ENCODE measurements at places on chromosomes 13 and 19.

- DNase-seq: no peak
These were observed 13.7 kb downstream of the PPFIA3 start for GRCh38 chr19:49132974-49133609.

DNA sequence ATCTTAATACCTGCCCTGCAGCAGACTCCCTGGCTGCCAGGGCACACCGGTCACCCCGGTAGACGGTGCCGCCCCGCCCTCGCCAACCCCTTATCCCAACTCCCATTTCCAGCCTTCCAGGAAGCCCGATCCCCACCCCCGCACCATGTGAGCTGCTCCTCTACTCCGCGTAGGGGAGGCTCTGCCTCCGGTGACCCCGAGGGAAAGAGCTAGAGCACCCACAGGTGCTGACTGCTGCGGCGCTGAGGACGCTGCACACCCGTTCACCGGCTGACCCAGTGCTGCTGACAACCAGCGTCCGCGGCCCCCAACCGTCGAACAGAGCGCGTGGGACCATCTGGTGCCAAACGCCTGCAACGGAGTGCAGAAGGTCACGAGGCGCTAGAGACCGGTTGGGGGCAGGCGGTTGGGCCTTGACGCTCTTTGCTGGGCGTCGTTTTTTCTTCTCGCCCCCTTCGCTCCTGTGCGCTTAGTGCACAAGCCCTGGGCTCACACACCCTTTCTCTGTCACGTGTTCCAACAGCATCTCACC, 59.6 kb upstream of the ZNF599 start:
- no peak for DNase-seq

GRCh38 chr19:50340331-50340730, 11.2 kb upstream of the KCNC3 start:
- peak; percentile 49 for DNase-seq

DNA sequence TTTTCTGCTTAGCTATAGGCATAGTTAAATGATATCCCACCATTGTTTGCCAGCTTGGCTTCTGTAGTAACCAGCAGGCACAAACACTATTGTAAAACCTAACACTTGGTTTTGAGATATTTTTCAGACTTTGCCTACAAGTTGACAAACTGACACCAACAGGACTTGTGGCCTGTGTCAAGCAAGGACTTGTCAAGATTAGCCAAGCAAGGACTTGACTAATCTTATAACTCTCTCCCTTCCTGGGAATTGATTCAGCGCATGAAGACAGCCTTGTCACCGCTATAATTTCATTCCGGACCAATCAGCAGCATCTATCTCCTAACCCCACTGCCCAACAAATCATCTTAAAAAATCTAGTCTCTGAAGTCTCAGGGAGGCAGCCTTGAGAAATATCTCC, 72.7 kb upstream of the SLITRK1 start:
- no peak for DNase-seq

- DNase-seq: no peak
These were observed 28.1 kb downstream of the ZNF20 start for GRCh38 chr19:12111943-12112637.

DNA sequence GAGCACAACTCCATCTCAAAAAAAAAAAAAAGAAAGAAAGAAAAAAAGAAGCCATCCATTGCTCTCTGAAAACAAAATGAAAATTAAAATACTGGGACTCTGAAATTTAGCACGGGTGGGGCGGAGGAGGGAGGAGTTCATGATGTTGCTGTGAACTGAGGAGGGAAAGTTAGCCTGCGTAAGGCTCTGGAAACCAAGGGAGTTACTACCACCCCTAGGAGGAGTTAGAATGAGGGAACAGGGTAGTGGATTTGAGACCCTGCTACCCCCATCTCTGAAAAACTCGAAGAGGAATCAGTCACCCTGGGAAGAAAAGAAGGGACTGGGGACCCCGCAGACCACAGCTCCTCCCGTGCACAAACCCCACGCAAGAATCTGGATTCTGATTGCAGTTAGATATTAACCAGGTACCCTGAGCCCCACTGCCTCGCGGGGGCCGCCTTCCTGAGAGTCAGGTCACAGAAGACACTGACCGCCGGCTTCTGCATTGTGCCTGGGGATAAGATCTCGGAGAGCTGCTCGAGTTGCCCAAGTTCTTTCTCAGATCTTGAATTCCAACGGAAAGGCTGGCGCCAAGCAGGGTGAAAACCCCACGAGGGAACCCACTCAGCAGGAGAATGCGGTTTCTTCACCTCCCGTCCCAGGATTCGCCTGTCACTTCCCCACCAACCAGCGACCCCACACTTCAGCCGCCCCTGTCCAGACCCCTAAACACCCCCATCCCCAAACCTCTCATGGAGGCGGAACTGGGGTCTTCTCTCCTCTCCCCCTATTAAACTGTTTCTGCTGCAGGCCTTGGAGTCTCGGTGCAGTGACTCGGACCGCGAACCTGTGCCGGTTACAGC, 870 bp downstream of the ZNF442 start:
- peak; percentile 18 for DNase-seq

DNA sequence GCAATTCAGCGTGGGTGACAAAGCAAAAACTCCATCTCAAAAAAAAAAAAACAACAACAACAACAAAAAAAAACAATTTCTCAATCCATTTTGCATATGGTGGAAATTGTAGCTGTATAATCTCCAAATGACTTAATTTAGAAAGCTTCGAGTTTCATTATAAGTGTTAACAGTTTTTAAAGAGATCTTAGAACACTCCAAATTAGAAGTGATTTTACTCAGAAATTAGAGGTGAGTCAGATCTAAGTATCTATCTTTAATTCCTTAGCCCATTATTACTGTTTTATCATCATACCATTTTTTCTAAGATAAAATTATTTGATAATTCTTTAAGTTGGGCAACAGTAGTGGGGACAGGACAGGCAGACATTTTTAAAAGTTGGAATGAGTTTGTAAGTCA, 60.5 kb downstream of the ZMYM2 start:
- no peak for DNase-seq

GRCh38 chr19:49681830-49682229, 4.8 kb downstream of the PRMT1 start:
- DNase-seq: no peak

DNA sequence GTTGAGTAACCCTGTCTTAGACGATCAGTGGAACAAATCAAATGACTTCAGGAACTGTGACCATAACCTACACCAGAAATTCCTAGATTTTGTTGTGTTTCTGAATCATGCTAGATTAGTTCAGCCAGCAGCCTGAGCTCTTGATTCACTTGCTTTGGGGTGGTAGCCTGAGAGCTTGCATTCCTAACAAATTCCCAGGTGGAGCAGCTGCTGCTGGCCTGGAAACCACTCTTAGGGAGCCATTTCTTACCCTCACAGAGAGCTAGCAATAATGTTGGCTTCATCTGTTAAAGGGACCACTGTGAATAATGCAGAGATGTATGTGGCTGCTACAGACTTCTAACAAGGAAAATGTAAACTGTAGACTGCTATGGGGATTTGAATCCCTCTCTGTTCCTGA, 388.1 kb upstream of the PRR20A start:
- no peak for DNase-seq

DNA sequence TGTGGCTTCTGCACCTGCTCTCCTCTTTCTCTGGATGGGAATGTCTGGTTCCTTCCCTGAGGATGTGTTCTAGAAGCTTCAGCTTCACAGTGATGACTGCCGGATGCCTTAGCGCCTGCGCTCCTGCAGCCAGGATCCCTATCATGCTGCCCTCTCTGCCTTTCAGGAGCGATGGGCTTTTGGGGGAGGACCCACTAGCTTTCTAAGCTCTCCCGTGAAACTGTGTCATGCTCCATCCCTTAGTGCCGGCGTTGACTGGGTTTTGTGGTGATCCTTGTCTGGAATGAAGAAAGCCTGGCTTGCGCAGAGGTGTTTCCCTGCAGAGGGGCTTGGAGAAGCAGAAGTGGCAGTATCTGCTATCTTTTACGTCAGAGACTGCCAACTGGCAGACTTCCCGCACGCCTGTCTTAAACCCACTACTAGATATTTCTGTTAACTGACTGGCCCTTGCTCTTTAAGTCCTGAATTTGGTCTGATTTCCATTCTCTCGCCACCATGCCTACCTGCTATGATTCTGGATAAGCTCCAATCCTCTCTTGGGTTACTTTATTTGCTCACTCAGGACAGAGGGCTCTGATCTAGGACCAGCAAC, 3.8 kb upstream of the KMT2B start:
- DNase-seq: no peak

DNA sequence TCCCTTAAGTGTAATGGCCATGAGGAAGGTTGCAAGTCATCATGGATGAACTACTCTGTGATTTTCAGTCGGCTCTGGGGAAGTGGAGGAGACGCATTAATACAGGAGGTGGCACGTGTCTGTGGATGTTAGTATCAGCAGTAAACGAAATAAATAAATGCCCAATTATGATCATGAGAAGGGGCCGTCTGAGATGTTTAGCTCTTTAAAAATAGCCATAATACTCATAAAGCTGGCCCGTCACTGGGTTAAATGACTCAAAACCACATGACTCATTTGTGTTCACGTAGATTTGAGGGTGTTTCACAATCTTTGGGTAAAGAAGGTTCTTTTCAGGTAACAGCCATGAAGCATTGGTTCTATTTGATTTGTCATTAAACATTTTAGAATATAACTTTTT, 620.6 kb downstream of the GPC6 start:
- no peak for DNase-seq

DNA sequence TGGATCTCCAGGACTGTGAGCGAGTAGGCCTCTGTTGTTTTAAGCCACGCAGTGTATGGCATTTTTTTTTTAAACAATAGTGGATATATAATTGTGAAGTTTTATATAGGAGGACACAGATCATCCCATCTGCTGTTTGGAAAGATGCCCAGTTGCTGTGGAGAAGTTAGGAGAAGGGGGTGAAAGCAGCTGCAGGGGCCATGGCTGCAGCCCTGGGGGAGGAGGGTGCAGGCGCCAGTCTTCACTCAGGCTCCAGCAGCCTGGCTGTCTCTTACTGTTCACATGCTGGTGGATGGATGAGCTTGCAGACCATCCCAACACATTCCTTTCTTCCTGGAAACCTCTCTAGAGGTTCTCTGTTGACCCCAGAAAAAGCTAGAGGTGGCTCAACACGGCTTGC, 242.3 kb downstream of the TEX29 start:
- no peak for DNase-seq

DNA sequence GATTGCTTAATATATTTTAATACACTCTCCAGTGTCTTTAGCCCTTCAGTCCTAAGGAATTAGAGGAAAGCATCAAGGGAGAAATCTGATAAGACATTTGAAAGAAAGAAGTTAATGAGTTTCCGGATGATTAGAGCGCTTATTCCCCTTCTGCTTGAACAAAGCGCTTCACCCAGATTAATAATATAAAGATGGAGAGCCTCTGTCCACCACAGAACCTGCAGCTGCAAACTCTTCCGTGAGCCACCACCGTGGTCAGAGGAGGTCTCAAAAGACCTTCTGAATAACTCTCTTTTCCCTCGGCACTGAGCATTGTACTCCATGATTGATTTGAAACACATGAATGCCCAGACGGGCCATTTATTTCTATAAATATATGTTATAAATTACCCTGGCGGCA, 14.2 kb upstream of the TUBGCP3 start:
- DNase-seq: no peak

DNA sequence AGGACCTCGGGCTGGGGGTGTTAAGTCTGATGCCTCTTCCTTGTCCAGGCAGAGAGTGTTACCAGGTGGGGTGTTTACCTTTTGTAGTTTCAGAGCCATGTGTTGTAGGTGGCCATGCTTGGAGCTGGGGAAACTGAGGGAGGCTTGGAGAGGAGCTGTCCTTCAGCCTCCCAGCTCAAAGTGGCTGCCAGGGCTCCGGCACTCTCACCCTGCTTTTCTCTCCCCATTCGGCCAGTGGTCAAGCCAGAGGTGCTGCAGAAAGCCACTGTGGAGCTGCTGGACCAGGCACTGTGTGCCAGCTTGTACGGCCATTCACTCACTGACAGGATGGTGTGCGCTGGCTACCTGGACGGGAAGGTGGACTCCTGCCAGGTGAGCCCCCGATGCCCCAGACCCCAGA, 17.4 kb downstream of the TIMM13 start:
- DNase-seq: no peak

- DNase-seq: peak; percentile 60
These were observed 19.1 kb downstream of the GPR183 start for GRCh38 chr13:99288089-99288488.

- DNase-seq: peak; percentile 18
These were observed 137.5 kb downstream of the TNFRSF19 start for GRCh38 chr13:23707674-23708073.
